ENCODE measurements at places on chromosomes 7 and 10. TPM values are rescaled to one million over a fixed set of nuclear protein-coding genes. Genes with fewer than 3 reads are reported as not detected.

Gene CHCHD2
- 276 TPM for polyA plus RNA-seq

Gene TAS2R41
- polyA plus RNA-seq, result not detected

GRCh38 chr7:26691406-26691805, 173.0 kb downstream of the SKAP2 start:
- no peak for DNase-seq

DNA sequence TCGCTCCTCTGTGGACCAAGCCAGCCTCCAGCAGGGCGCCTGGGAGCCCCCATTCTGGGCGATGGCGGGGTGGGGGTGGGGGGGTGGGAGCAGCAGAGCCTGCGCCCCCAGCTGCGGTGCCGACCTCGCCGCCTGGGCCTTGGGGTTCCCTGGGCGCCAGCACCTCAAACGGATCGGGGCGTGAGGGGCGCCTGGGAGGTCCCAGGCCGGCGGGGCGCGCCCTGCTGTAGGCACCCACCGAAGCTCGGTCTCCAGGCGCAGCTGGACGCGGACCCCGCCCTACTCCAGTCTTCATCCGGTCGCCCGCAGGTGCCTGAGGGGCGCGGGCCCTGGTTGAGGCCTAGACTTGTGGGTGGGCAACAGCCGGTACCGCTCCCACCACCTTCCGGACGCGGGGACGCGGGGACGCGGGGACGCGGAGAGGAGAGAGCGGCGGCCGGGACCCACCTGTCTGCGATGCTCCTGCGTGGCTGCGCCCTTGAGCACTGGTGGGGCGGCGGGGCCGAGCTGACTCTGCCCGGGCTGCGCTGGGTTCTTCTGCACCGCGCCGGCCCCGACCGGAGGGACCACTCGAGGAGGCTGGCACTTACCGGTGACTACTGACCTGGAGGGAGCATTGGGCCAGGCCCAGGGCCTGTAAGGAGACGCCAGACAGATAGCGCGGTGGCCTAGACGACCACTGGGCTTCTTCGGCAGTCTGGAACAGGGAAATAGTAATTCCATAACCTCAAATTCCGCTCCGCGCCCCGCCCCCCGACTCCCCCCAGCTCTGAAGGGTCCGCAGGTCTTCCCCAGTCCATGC, 5.5 kb upstream of the KCP start:
- no peak for DNase-seq

Gene KCNK18
- polyA plus RNA-seq, result not detected

DNA sequence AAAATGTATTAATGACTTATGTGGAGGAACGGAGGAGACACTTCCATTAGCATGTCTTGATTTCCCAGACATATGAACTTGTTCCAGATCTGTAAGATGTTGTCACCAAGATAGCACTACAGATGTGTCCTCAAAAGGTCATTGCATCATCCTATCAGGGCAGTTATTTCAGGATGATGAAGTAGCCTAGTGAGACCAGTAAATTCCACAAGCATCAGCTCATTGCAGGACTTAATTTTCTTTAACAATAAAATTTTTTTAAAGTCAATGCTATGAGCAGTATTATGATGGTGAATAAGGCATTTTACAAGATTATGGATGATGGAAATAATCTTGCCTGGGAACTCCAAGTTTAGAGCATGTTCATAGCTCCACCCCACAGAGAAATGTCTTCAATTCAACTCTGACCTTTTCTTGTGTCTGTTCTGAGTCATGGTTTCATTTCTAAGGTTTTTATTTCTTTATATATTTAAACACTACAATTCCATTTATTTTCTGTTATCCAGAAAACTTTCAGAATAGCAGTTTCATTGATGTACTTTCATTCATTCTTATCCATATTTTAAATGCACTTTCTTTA, 1203.3 kb upstream of the CELF2 start:
- DNase-seq, result no peak

DNA sequence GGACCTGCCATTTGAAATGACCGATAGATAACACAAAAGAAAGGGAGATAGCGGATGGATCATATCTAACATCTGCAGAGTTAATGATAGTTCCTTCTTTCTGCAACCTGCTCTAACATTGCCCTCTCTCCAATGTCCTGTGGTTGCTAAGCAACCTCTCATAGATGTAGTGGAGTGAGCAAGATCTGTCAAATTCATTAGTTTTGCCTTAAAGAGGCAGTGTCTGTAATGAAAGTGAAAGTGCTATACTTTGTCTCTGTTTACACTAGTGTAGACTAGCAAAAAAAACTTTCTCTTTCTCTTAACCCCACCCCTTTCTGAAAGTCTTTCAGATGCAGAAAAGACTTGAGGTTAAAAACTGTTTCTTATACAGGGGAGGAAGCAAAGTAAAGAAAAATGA, 1196.9 kb downstream of the SORCS3 start:
- no peak for DNase-seq

- DNase-seq, result no peak
Measured at GRCh38 chr10:109456566-109457301, 466.6 kb downstream of the XPNPEP1 start.

DNA sequence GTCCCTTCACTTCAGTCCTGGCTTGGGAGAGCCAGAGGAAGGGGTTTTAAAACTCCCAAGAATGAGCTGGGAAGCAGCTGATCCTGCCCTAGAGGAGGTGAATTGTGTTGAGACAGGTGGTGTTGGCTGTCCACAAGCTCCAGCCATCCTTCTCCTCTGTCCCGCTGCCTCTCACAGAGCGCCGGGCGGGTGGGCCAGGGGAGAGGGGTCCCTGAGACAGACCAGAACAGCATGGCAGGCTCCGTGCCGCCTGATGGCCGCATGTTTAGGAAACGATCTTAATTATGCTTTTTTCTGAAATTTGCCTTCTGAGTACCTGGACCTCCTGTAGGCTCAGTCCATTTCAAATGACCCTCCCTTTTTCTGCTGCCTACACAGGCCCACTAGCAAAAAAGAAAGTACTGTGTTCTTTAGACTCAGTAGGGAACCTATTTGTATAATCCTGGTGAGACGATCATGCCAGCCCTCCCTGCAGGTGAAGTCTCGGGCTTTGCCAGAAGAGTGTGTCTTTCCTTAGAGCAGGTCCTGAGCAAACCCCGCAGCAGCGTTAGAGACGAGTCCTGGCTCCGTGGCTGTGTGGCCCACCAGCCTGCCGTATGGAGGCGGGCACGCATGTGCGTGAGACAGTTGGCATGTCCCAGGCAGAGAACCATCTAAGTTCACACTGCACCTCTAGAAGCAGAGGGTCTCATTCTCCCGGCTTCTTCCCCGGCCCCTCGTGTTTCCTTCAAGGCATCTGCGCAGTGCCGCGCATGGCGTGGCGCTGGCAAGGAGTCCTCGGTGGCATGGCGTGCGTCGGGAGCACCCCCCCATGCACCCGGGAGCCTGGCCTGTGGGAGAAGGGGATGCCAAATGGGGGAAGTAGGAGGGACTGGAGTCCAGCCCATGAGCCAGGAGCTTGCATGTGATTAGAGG, 26.3 kb upstream of the PWWP2B start:
- no peak for DNase-seq

GRCh38 chr10:73917566-73918305, 6.8 kb downstream of the PLAU start:
- DNase-seq, result no peak

Gene ANXA8
- 0.12 TPM for polyA plus RNA-seq

Gene ZCWPW1
- polyA plus RNA-seq, result 5.6 TPM

DNA sequence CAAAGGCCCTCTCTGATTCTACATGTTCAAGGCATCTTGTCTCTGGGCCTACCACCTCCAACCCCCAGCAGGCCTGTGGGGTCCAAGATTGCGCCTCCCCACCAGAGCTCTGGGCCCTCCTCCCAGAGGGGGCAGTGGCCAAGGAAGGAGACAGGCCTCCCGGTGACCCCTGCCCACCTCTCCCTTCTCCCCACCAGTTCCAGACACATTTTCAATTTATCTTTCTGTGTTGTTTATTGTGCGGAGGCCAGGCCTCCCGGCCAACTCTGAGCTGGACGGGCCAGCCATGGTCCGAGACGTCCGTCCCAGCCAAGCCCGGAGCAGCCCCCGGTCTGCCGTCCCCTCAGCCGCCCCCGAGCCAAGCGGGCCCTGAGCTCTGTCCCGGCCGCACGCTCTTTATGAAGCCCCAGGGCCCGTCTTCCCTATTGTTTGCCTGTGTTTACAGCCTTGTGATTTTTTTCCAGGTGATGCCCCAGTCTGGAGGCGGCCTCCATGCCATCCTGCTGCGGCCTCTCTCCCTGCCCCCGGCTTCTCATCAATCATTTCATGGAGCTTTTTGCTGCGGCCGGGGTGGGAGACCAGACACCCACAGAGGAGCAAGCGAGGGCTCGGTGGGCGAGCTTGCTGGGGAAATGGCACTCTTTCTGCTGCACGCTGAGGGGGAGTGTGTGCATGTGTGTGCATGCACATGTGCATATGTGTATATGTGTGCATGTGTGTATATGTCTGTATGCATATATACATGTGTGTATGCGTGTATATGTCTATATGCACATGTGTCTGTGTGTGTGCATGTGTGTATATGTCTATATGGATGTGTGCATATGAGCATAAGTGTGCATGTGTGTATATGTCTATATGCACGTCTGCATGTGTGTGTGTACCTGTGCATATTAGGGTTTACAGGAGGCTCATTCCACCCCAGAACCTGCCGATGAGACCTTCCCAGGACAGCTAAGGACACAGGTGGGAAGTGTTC, 52.7 kb upstream of the ELN start:
- no peak for DNase-seq

GRCh38 chr7:100893318-100893895, 2.3 kb downstream of the ACHE start:
- DNase-seq, result no peak

DNA sequence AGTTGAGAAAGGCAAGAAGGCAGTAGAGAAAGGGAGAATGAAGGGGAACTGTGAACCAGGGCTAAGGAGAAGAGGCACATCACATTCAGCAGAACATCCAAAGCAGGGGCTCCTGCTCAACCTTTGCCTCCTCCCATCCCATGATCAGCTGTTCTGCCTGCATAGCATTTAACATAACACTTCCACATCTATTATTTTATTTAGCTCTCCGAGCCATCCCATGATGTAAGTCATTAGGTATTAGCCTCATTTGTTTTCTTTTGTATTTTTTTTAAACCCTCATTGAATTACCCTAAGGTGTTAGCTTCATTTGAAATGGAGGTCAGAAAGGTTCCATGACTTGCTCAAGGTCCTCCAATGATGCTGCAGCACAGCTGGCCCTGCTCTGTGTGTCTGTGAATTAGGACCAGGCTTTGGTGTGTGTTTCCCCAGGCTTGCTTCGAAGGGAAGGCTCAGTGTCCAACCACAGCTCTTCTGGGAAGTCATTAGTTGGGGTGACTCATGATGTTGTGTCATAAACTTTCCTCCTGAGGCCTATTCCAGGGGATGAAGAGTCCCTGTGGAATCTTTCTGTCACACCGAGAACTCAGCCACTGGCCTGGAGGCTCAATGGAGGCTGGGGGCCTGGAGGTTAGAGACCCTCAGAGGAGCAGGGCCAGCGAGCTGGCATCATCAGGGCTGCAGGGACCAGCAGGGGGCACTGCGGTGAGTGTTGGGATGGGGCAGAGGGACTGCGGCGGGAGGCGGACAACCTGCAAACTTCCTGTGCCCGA, 16.5 kb downstream of the NPFFR1 start:
- DNase-seq, result no peak

DNA sequence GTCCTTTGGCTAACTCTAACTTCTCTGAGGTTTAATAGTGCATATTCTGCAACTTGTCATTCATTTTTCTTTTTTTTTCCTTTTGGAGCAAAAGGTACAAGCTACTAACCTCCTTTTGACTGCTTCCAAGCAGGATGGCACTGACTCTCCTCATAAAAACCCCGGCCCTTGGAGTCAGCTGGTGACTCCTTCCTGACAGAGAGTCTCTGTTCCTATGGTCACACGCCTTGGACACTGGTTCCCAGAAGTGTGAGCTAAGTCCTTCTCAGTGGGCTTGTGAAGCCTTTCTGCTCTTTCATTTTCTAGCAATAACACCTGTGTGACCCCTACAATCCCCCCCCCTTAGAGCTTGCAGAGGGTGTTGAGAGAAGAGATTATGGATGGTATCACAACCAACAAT, 21.7 kb downstream of the DOCK4 start:
- DNase-seq, result no peak

Gene IFIT1B
- polyA plus RNA-seq, result not detected

GRCh38 chr10:72010234-72010973, 46.2 kb downstream of the CHST3 start:
- no peak for DNase-seq

Gene CYP3A7
- 0.35 TPM for polyA plus RNA-seq

Gene KIAA1549
- 14.0 TPM for polyA plus RNA-seq

DNA sequence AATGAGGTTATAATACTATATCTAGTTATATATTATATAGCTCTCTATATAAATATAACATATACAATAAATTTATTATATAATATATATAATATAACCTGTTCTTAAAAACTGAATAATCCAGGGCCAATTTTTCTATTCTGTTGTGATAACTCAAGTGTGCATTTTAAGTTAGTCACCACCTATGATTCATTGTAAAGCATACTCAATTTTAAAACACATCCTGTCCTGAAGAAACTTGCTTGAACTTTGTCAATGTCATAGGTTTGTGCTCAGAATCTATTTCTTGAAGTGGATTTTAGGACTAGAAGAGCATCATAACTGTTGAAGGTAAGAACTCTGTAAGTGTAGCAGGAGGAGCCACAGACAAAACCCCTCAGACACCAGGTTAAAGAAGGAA, 1209.8 kb downstream of the REEP3 start:
- DNase-seq, result no peak

DNA sequence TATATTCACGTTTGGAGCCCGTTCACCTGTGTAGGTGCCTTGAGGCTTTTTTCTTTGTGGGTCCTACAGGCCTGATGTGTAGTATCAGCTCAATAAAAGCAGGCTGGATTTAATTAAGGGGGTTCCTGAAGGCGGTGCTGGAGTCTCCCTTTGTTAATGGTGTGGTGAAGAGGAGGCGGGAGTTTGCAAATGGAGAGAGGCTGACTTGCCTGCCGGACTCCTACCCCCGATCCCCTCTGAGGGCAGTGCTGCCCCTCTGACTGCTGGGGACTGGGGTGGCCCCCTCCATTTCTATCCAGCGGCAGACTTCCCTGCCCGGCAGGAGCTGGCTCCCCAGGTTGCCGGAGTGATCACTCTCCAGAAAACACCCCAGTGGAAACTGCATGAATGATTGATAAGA, 45.1 kb downstream of the ZMIZ1 start:
- no peak for DNase-seq

GRCh38 chr10:50572017-50572491, 51.7 kb downstream of the SGMS1 start:
- DNase-seq, result no peak

- DNase-seq, result no peak
Measured at GRCh38 chr7:67448271-67448670, 451.6 kb downstream of the TYW1 start.

DNA sequence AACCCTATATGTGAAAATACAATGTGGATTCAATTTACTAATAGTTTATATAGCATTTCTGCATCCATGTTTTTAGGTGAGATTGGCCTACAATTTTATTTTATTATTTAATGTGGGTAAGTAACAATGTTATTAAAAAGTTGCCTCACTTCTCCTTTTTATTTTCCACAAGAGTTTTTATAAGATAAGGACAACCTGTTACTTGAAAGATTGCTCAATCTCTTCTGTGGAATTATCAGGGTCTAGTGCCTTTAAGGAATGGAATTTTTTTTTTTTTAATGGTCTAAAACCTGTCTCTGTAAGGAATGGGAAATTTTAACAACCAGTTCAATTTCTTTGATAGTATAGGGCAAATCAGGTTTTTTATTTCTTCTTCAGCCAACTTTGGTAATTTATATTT, 53.9 kb upstream of the RAB18 start:
- no peak for DNase-seq

Gene GDI2
- 352 TPM for polyA plus RNA-seq
